ENCODE measurements at places on chromosomes 7 and 10.

GRCh38 chr10:28790146-28790545 lies 112.8 kb downstream of the BAMBI start:
- H3K27ac ChIP-seq: no peak overlapping the region
- no peak overlapping the region for H3K4me3 ChIP-seq
- DNase-seq: no peak

GRCh38 chr7:134248196-134248595 lies 68.5 kb downstream of the SLC35B4 start:
- no peak overlapping the region for H3K4me3 ChIP-seq
- H3K27me3 ChIP-seq: no peaks in the 10 kb centered on the region
- no peak overlapping the region for H3K27ac ChIP-seq

- no peak overlapping the region for H3K4me3 ChIP-seq
- no peaks in the 10 kb centered on the region for H3K4me1 ChIP-seq
- DNase-seq: no peak
- no peaks in the 10 kb centered on the region for H3K27me3 ChIP-seq
Observed at GRCh38 chr7:136076954-136077353, 99.8 kb upstream of the MTPN start.

DNA sequence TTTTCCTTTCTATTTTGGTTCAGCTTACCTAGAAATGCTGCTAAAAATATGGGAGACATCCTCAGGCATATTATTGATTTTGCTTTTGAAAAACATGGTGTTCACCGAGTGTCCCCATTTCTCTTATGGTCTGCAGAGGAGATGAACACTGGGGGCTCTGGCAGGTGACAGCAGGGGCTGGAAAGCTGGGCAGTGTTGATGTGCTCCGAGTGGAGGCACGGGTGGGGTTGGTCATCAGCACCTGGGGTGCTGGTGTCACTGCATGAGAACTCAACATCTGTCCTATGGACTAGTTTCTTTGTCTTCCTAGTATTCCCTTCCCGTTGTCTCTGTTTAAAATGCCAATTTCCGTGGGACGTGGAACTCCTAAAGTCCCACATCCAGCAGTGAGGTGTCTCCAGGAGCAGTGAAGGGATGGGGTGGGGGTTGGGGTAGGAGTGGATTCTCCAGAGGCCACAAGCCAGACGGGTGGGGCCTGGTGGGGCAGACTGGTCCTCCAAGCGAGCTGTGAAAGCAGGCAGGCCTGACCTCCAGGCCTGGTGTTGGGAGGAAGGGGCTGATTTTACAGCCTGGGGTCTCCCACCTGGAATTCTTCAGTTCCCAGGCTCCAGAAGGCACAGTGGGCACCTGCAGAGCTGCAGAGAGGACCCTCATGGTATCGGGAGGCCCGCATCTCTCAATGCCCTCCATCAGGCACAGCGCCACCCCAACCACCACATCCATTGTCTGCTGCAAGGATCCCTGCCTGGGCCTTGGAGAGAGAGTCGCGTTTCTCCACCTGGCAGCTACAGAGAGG lies 24.4 kb downstream of the ZNF775 start:
- peaks cover 9% of the 10 kb centered on the region for H3K36me3 ChIP-seq
- peak overlapping the region; percentile 97 for H3K27ac ChIP-seq
- DNase-seq: no peak
- H3K27me3 ChIP-seq: no peaks in the 10 kb centered on the region
- H3K4me3 ChIP-seq: no peak overlapping the region
- peaks cover 58% of the 10 kb centered on the region for H3K4me1 ChIP-seq

- H3K4me3 ChIP-seq: no peak overlapping the region
- H3K36me3 ChIP-seq: no peaks in the 10 kb centered on the region
- H3K27me3 ChIP-seq: no peaks in the 10 kb centered on the region
- peaks cover 12% of the 10 kb centered on the region for H3K4me1 ChIP-seq
Observed at GRCh38 chr10:62626817-62627216, 177.7 kb upstream of the ADO start.

GRCh38 chr10:17527514-17528146 lies 73.2 kb upstream of the ST8SIA6 start:
- H3K27ac ChIP-seq: no peak overlapping the region
- H3K36me3 ChIP-seq: no peaks in the 10 kb centered on the region
- no peak for DNase-seq
- no peaks in the 10 kb centered on the region for H3K4me1 ChIP-seq
